ENCODE measurements at places on chromosomes 1 and 21.

DNA sequence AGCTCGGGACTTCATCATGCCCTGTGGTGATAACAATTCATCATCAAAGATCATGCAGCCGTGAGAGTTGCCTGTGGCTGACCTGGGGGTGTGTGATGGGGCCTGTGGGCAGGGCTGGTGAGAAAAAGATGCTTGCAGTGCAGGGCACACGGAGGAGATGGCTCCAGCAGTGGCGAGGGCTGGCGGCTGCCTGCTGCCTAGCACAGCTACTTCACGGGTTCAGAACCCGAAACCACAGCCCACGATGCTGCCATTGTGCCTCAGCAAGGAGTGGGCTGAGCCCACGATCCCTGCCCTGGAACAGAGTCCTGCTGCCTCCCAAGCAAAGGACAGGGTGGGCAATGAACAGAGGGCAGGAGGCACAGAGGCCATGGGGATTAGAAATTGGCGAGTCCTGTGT lies 631 bp upstream of the KRTAP10-9 start:
- DNase-seq, result no peak

DNA sequence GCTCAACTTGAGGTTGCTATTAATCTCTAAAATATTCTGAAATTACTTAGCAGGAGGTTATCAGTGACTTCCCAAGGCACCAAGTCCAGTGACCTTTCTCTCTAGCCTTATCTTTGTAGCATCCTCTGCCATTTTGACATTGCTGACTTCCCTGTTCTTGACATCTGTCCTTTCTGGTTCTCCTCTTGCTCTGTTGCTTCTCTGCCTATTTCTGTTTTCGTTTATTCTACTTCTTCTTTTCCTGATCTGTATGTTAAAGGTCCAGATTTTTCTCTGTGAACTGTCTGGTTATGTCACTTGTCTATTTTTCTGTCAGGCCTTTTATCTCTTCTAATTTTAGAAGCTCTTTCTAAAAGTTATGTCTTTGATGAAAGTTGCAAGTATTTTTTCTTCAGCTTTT lies 178.8 kb downstream of the VPS13D start:
- DNase-seq, result no peak

- DNase-seq, result no peak
These were observed 458 bp upstream of the KRTAP10-4 start for GRCh38 chr21:44572959-44573583.

GRCh38 chr1:202317941-202318925 lies 23.5 kb downstream of the UBE2T start:
- DNase-seq, result no peak

- no peak for DNase-seq
These were observed 109.8 kb upstream of the IVNS1ABP start for GRCh38 chr1:185426848-185427247.

DNA sequence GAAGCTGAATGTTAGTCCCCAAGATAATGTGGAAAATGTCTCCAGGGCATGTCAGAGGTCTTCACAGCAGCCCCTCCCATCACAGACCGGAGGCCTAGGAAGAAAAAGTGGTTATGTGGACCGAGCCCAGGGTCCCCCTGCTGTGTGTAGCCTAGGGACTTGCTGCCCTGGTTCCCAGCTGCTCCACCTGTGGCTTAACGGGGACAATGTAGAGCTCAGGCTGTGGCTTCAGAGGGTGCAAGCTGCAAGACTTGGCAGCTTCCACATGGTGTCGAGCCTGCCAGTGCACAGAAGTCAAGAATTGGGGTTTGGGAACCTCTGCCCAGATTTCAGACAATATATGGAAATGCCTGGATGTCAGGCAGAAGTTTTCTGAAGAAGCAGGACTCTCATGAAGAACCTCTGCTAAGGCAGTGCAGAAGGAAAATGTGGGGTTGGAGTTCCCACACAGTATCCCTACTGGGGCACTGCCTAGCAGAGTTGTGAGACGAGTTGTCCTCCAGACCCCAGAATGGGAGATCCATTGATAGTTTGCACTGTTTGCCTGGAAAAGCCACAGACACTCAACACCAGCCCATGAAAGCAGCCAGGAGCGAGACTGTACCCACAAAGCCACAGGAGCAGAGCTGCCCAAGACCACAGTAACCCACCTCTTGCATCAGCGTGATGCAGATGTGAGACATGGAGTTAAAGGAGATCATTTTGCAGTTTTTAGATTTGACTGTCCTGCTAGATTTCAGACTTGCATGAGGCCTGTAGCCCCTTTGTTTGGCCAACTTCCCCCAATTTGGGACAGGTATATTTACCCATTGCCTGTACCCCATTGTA lies 204.9 kb downstream of the MRPL39 start:
- no peak for DNase-seq

DNA sequence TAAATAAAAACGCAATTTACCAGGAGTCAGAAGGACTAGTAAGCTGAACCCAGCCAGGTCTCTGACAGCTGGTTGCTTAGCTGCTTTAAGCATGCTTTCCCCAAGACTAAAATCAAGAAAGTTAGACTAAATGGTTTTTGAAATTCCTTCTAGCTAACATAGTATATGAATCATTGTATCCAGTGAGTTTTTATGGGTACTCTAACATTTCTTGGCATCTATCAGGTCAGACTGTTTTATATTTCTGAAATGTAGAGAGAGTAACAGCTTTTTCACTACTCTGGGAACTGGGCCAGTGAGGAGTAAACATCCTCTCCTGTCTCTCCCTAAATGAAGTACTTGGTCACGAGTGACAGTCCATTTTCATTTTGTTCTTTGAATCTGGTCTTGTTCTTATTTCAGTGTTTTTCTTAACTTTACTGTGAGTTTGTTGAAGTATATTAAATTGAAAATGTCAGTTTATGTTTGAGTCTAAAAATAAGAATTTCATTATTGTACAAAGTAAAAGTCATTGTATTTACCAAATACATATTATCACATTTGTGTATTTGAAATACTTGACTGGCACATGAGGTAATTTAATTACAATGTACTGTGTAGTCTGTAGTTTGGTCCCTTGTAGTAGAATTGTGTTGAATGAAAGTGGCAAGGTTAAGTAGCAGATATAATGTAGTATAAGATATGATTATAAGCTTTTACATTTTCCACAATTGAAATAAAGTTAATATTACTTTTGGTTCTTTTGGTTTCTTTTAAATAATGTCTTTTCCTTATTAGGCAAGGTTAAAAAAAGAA lies 47.6 kb downstream of the PKN2 start:
- DNase-seq, result no peak

DNA sequence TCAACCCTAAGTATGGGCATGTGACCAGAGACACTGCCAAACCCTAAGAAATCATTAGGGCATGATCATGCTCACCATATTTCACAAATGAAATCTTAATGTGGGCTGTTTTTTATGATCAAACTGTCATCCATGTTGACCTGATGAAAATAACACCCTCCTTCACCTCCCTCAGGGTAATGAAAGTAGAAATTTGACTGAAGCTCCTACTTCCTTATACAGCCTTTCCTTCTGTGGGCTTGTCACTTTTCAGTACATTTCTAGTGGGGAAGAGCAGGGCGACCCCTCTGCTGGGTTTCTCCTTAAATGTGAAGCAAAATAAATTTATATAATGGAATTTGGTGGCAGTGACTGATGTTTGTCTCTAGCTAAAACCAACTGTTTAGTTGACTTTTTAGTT lies 25.9 kb downstream of the IVNS1ABP start:
- DNase-seq, result no peak

DNA sequence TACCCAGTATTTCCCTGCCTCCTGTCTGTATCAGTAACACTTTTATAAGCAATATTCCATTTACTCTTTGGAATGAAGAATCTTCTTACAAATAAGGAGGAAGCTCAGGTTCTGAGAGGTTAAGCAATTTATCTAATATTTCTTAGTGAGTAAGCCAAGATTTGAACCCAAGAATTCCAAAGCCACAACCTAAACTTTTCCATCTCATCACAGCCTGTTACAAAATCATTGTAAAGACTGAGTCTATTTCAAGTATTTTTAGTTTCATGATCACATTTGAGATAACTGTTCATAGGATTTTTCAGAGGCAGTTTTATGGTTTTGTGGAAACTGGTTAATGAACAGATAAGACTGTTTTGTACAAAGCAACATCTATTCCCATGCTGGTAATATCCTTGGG lies 29.8 kb upstream of the HHAT start:
- no peak for DNase-seq

DNA sequence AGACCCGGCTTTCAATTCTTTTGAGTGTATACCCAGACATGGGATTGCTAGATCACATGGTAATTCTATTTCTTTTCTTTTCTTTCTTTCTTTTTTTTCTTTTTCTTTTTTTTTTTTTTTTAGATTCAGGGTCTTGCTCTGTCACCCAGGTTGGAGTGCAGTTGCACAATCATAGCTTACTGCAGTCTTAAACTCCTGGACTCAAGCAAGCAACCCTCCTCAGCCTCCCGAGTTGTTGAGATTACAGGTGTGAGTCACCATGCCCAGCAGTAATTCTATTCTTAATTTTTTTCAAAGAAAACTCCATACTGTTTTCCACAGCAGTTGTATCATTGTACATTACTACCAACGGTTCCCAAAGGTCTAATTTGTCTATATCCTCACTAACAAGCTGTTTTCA lies 13.5 kb upstream of the RNF186 start:
- no peak for DNase-seq

- no peak for DNase-seq
These were observed 26.3 kb downstream of the PRDX6 start for GRCh38 chr1:173503391-173503790.

GRCh38 chr1:59592924-59593323 lies 221.8 kb upstream of the HOOK1 start:
- no peak for DNase-seq

GRCh38 chr1:63936276-63936675 lies 162.5 kb downstream of the ROR1 start:
- DNase-seq, result no peak

- DNase-seq, result no peak
These were observed 2.5 kb upstream of the OLIG1 start for GRCh38 chr21:33067457-33067856.

DNA sequence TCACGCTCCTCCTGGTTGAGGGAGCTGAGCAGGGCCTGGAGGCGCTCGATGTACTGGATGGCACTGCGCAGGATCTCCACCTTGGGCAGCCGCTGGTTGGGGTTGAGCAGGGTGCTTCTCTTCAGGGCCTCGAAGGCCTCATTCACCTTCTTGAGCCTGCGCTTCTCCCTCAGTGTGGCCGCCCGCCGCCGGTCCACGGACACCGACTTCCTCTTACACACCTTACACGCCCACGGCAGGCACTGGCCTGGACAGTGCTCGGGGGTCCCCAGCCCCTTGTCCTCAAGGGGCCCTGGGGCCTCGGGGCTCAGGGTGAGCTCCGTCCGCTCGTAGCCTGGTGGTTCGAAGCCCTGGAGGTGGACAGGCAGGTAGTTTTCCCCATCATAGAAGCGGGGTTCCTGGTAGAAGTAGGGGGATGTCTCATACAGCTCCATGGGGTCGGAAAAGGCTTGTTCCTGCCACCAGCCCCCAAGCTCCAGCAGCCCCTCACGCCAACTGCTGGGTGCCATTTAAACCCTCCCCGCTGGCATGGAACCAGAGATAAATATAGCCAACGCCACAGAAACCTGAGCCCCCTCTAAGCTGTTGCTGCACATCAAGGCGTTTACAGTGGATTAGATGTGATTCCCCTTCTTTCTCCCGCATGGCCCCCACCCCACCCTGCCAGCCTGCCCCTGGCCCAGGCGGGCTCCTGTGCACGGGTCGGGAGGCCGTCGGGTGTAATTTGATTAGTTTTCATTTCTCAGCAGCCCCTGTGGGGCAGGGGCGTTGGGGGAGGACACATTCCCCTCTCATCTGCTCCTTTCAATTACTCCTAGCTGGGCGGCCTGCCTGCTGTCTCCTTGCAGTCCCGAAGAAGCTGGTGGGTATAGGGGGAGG lies at the start of gene MYOG:
Gene MYOG, minus strand, starts transcription at position 485 of the 879 bp plus-strand sequence. Its CDS starts 51 bp downstream, at position 434.
- DNase-seq, result no peak

DNA sequence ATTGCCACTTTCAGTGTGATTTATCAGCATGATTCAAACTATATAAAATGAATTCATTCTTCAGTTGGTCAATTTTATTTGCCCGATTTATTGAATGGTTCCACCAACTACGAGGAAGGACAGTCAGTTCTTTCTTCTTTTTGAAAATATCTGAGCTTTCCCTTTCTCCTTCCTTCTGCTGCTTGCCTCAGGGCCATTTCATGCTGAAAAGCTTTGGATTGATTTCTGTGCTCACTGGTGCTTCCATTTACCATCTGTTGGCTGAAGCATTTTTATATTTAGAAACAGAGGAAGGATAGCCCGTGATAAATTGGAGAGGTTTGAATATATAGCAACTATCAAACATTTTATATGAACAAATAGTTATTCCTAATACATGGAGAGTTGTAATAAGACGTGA lies 68.9 kb upstream of the ADAMTS5 start:
- no peak for DNase-seq

- DNase-seq, result no peak
These were observed at the start of gene COL6A2 for GRCh38 chr21:46097336-46098293. COL6A2 (plus strand) TSS chr21:46098112.

GRCh38 chr1:33867684-33868083 lies 3.8 kb downstream of the HMGB4 start:
- DNase-seq, result no peak

DNA sequence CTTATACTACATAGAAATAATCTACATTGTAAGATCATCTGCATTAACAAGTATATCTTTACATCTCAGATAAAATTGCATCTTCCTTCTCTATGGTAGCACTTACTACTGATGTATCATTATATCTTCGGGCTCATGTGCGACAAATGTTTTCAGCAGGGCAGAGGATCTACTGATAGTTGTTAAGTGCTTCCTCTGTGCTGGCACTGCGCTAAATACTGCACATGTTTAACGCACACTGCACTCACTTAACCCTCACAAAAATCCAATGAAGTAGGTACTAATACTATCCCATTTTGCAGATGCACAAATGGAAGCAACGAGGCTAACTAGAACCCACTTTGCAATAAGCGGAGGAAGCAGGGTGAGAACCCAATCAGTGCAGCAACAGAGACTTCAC lies 75.6 kb upstream of the USP25 start:
- no peak for DNase-seq

DNA sequence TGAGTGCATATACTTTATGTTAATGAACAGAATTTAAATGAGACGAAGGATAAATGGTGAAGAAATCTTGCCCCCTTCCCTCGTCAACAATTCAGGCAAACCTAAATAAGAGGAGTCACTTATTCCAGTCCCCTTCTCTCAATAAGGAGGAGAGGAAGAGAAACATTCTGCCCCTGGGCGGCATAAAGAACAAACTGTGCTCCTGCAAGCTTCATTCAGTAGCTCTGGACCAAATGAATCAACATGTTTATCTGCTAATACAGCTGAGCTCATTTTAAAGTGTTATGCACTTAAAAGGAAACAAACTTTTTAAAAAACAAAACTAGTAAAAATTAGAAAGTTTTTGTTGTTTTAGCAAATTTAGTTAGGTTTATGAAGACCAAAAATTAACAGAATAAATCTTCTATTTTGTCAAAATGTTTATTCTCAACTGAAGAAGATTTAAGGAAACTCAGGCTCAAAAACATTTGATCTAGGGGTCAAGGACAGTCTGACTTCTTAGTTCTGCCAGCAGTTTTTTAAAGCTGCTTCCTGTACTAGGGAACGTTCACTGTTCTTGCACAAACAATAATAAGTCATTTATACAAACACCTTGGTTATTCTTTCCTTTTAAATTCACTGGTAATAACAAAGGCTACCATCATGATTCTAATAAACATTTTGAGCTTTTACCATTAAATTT lies 58.3 kb downstream of the AKT3 start:
- DNase-seq, result no peak

Measured in substantia nigra (tissue), 51 donors.